COLO829 (cell line): ENCODE measurements at places on chromosomes 11 and 22.

- DNase-seq, result no peak
These were observed 603.0 kb upstream of the CADM1 start for GRCh38 chr11:116107229-116107628.

GRCh38 chr11:66694732-66695207 is 17.1 kb upstream of the RBM4B start:
- DNase-seq, result peak; percentile 89

DNA sequence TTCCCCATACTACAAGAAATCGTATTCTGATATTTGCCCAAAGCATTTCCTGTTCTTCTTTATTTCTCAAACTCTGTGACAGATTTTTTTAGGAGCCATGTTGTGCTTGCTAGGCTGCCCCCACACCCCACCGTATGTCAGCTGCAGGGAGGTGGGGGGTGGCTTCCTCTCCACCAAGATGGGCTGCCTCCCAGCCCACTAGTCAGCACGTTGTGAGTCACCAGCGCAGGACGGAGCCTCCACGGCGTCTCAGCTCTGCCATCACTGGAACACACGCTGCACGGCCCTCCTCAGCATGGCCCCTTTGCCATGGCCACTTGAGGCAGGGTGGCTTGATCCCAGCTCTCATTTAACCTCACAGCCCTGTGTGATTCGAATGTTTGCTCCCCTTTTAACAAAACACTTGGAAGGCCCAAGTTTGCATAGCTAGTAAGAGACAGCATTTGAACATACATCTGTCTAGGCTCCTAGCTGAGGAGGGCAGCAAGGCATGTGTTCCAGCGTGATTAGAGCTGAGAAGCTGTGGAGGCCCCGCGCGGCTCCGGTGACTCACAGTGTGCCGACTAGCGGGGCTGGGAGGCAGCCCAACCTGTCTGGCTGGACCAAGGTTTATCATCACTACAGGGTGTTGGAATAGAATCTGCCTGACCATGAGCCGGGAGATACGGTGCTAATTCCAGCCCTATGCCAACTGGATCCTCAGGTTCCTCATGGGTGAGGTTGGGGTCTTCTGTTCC is 180.7 kb upstream of the NCAM1 start:
- no peak for DNase-seq

GRCh38 chr22:22945195-22945594 is 57.6 kb downstream of the IGLL5 start:
- no peak for DNase-seq

- peak; percentile 43 for DNase-seq
These were observed 51.7 kb downstream of the PITPNB start for GRCh38 chr22:27867085-27867952.

GRCh38 chr11:110069158-110069737 is 23.9 kb upstream of the ZC3H12C start:
- peak; percentile 84 for DNase-seq

DNA sequence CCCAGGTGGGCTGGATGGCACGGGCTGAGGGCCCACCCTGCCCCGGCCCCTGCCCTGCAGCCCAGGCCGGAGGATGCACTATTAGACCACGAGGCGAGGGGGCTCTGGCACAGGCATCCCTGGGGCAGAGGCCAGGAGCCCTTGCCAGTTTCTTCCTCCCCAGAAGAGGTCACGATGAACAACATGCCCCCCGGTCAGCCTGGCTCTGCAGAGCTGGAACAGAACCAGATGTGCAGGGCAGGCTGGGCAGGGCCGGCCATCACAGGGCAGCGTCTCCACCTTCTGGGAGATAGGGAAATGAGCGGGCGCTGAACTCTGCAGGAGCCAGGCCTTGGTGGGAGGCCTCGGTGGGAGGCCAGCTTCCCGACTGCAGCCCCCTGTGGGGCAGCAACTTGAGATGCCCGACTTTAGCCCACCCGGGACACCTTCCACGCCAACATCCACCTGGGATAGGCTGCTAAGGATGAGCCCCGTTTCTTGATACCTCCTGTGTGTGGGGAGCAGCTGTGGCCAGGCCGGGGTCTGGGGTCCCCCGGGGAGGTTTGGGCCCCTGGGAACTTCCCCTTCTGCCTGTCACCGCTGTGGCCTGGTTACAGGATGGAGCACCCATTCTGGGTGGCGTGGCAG is 21.8 kb upstream of the GNB1L start:
- no peak for DNase-seq

GRCh38 chr11:67280341-67280787 is 8.7 kb upstream of the ANKRD13D start:
- DNase-seq, result no peak

DNA sequence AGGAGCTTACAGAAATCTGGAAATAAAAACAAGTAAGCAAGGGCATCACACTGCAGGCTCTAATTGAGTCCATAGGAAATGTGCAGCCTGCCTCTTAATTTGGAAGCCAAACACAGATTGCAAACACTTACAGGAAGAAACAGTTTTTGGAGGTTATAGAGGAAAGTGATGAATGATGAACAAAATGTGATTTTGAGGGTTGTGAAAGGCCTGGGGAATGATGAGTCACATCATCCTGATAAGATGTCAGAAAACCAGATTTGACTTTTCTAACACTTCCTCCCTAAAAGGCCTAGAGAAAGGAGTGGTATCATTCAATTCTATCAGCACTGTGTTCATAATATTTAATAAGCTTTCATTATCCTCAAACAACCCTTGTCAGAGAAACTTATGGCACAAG is 96.6 kb upstream of the POU2AF2 start:
- no peak for DNase-seq
